ENCODE measurements at places on chromosomes 3 and 15.
A peak's percentile ranks its signal among the peaks of the same experiment; 100 is the strongest.

DNA sequence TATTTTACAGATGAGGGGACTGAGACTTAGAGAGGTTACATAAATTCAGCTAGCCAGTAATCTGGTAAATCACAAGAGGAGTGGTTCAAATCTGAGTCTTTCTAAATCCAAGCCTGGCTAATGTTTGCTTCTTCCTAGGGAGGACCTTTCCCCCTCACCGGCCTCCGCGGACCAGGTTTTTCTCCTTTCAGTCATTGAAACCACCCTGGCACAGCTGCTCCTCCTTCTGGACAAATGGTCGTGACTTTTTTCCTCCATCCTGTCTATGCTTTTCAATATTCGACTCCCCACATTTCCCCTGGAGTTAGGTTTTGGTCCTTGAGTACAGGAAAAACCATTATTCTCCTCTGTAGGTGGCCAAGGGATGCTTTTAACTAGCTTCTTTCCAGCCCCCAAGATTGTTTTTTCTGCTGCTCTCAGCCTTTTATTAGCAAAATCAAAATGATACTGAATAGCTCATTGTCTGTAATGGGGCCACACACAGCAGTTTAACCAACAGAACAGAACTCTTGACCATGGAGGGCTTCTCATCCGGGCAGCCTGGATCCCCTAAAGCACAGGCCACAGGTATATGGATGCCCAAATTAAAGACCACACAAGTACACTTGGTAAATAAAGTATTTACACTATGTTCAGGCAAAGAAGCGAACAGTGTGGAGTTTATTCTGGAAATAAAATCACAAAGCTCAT is 85.9 kb upstream of the KLHL25 start:
- DNase-seq: no peak

DNA sequence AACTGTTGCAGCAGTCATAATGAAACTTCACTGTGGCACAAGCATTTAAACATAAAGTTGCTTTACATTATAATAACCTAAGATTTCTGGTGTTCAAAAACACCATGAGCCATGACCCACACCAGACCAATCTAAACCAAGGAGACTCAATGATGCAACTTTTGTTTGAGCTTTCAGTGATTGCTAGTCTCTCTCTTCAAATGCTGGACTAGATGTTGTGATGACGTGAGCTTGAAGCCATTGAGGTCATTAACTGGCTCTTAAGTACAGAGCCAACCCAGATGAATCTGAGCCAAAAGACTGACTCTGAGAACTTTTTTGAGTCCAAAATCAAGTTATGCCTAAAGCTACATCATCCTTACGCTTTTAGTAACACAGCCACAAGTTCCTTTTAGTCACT is 36.5 kb downstream of the ATR start:
- DNase-seq: no peak

DNA sequence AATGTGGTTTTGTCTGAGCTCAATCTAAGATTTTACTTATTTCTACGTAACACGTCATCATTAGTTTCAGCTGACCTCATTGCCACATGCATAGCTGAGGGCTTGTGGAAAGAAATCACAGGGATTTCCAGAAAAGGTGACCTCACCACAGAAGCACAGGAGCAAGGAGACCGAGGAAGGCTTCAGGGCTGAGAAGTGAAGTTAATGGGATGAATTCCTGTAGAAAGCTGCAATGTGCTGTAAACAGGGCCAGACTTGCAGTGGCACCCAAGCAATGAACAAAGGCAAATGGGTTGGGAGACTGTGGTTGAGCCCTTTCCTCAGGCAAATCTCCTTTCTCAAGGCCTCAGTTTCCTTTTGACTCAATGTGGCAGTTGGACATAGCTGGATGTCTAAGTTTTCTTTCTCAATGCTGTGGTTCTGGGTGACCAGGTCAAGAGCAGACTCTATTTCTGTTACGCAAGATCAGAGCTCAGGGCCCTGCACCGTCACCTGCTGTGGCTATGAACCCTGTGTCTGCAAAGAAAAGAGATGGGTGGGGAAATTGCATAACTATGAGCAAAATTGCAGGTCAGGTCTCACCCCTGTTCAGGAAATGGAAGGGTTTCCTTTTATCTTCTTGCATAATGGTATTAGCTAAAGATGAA is 252.2 kb upstream of the TBL1XR1 start:
- peak; percentile 3 for DNase-seq

- no peak for DNase-seq
These were observed 598.3 kb upstream of the BCHE start for GRCh38 chr3:166435469-166436057.

DNA sequence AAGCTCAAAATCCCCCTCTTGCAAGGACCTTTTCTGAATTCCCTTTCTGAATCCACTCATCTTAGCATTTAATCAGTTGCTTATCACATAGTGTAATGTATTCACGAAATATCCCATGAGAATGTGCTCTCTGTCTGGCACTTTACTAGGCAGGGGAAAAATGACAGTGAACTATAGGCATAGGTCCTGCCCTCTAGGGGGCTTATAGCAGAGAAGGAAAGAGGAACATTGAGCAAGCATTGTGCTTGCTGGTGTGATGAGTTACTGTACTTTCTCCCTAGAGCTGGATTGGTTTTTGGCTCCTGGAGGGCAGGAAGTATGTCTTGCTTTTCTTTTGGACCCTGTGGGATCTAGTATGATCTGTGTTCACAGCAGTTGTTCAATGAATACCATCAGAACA is 26.5 kb downstream of the DUOX2 start:
- no peak for DNase-seq

- DNase-seq: no peak
These were observed 11.9 kb downstream of the VGLL4 start for GRCh38 chr3:11631820-11632219.

DNA sequence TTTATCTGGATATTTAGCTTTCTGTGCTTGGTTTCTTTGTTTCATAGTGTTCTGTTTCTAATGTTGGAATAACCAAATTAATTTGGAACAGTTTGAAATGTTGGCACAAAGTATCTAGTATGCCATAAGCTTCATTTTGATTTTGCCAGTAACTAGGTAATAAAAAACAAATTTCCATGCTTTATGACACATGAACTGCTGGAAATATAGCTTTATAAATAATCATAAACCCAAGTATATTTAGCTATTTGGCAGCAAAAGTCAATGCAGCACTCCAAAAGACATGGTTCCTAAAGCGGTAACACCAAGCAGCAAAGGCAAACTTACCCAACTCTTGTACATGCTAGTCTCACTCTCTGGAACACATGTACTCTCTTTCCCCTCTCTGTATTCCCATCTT is 106.0 kb upstream of the CCNL1 start:
- DNase-seq: no peak

DNA sequence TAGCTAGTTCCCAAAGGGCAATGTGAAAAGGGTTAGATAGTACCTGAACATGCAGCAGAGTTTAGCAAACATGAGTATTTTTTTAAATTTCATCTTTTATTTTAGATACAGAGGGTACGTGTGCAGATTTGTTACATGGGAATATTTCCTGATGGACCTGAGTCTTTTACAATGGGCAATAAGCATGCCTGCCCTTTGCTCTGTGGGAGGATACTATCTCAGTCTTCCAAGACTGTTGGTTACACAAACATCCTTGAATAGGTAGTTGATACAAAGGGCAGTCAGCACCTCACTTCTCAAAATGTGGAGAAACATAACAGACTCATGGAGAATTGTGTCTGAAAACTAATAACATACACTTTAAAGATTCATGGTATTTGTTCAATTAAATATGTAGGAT is 103.3 kb downstream of the GOLIM4 start:
- no peak for DNase-seq

DNA sequence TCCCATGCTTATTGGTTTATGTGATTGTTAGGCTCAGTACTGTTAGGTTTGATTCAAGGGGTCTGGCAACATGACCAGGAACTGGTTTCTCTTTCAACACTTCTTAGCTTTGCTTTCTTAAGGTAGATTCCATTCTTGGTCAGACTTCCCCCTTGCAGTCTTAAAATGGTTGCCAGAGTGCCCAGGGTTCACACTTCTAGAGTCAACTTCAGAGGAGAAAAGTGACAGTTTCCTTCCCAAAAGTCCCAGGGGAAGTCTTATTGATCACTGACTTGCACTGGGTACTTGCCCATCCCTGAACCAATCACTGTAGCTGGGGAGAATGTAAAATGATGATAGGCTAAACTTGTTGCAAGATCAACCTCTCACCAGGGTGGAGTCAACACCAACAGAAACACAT is 14.1 kb downstream of the MGLL start:
- no peak for DNase-seq

DNA sequence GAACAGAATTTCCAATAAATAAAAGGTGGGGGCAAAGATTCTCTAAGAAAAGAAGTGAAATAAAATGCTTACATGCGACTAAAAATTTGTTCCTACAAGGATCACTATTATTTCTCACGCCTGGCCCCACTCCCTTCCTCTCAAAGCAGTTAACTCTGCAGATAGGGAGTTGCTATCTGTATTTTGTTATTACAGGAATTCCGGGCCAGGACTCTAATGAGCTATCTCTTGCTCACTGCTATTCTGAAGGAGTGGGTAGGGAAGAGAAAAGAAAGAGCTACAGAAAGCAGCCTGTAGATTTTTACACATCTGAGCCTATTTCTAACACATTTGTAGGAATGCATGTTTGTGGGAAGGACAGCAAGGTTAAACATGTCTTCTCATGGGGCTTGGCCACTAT is 140.4 kb downstream of the PCCB start:
- DNase-seq: no peak

DNA sequence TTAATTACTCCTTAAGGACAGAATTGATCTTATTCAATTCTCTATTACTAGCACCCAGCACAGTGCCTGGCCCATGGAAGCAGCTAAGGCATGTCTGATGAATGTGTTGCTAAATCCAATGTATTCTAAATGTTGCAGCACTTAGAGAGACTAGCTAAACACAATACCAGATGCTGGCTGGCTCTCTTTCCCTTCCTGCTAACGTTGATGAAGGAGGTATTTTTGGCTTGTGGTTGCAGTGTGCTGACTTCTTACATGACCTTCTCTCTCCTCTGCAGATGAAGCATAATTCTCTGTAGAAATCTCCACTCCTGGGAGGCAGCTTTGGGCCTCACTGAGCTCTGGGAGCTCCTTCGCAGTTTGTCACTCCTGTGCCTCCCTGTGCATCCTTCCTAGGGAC is 183.6 kb downstream of the PEX5L start:
- no peak for DNase-seq

GRCh38 chr15:101394654-101395053 is 94.9 kb downstream of the PCSK6 start:
- DNase-seq: no peak

GRCh38 chr3:161395115-161396012 is 24.0 kb upstream of the SPTSSB start:
- peak; percentile 6 for DNase-seq

DNA sequence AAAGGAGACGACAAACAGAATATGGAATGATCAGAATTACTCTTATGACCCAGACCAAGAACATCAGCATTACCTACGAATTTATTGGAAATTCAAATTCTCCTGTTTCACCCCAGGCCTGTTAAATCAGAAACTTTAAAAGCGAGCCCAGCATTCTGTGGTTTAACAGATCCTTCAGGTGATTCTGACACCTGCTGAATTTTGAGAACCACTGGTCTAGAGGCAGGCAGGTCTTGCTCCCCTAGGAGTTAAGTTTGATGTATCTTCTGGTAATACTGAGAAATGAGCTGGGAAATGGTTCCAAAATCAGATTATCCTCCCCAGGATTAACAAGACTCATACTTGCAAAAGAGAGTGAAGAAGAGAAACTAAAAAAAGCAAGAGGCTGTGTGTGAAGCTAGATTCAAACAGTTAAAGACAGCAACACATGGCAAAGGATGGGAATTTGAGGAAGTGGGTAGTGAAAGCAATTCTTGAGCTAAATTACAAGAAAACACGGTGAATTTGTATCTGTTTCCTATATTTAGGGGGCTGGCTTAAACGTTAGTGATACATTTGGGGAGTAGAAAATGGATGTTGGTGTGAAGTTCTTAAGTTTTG is 66.0 kb downstream of the FLNB start:
- no peak for DNase-seq

DNA sequence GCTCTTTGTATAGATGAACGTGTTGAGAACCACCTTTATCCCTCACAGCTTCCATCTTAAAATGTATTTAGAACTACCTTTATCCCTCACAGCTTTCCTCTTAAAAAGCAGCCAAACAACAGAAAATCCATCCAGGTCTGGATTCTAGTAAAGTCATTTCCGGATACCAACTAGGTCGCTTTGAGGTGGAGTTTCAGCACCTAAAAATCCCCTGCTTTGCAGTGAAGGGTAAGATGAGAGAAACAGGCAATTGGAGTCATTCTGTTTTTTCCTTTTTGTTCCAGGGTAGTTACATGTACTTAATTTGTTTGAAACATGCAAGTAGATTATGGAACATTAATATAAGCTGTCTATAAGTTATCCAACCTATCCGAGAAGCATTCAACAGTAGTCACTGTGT is 192.0 kb downstream of the UBE2E2 start:
- no peak for DNase-seq

GRCh38 chr15:40828447-40829036 is at the start of gene PPP1R14D:
Gene PPP1R14D, minus strand, starts transcription at chr15:40828708. Its CDS starts 67 bp downstream, at chr15:40828641.
- no peak for DNase-seq

- no peak for DNase-seq
These were observed 83.6 kb downstream of the PDZRN3 start for GRCh38 chr3:73540969-73541740.

DNA sequence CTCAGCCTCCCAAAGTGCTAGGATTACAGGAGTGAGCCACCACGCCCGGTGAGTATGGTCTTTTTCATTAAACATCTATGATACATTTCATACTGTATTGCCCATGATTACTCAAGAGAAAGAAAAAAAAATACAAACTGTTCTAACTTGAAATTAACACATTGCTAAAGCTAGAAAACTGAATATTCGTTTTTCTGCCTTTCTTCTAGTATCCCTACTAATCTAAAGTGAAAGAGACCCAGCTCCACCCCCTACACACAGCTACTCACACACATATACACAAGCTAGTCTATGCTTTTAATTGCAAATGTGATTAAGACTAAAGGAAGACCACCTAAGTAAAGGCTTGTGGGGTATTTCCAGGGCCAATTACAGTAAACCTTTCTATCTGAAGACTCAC is 43.1 kb downstream of the INO80 start:
- no peak for DNase-seq

DNA sequence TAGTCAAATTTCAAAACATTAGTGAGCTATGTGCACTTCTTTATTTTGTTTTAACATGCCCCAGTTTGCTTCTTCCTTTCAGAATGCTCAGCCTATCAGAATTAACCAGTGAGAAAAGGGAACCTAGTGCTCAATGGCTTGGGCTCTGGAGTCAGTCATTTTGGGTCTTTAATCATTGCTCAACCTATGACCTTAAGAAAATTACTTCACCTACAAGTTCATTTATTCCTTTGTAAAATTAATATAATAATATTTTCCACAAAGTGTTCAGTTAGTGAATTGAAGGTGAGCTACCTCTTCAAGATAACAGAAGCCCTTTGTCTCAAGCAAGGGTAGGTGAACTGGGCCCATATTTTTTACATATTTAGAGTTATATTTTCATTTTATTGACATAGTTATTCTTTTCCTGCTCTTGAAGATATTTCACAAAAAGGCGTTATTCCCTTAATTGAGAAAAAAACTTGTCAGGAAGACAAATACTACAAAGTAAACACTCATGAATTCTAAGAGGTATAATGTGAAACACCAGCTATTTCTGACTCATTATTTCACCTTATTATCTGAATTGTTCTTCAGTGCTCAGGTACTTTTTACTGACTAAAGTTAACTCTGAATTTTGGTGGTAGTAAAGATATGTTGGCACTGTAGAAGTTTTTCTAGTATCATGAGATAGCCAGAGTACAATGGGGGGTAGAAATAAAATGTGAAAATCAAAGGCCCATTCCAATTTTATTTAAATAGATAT is 415.5 kb downstream of the NAALADL2 start:
- DNase-seq: no peak

GRCh38 chr3:21894459-21895340 is 143.7 kb upstream of the ZNF385D start:
- no peak for DNase-seq

Measured in activated T-cell treated with anti-CD3 and anti-CD28 coated beads, Interleukin-2, amount 50 U/mL, for 72 hours (primary cell).